ENCODE measurements at places on chromosomes 5 and 9.

DNA sequence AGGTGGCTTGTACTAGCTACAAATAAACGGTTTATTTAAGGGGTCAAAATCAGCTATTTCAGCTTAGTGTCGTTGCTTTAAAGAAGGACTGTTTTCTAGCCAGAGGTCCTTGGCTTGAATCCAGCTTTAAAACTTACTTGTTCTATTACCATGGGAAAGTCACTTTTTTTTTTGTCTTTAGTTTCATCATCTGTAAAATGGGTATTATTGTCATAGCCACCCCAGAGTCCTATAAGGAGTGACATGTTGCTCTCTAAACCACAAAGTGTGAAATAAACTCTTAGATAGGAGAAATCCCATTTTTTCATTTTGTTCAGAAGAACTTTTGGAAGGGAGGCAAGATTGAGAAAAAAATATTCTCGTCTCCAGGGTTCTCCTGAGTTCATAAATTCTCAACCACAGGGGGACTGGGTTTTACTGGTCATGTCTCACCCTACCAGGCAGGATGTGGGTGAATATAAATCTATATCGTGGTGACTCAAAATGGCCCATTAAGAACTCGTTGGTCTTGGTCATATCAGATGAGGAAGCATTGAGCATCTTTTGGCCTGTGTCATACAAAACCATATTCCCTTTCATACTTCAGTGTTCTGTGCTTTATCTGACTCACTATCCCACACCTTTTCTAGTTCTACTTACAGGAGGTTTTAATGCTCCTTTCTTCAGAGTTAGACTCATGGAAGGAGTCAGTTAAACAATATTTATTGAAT lies 202.7 kb upstream of the NR3C1 start:
- DNase-seq, result no peak

- no peak for DNase-seq
Observed at GRCh38 chr5:169350759-169351240, 49.9 kb upstream of the SLIT3 start.

GRCh38 chr9:27472195-27472594 lies 51.9 kb upstream of the IFNK start:
- no peak for DNase-seq

GRCh38 chr5:157547941-157548512 lies 27.5 kb downstream of the ADAM19 start:
- DNase-seq, result no peak

GRCh38 chr5:58740956-58741355 lies 158.1 kb downstream of the RAB3C start:
- no peak for DNase-seq

DNA sequence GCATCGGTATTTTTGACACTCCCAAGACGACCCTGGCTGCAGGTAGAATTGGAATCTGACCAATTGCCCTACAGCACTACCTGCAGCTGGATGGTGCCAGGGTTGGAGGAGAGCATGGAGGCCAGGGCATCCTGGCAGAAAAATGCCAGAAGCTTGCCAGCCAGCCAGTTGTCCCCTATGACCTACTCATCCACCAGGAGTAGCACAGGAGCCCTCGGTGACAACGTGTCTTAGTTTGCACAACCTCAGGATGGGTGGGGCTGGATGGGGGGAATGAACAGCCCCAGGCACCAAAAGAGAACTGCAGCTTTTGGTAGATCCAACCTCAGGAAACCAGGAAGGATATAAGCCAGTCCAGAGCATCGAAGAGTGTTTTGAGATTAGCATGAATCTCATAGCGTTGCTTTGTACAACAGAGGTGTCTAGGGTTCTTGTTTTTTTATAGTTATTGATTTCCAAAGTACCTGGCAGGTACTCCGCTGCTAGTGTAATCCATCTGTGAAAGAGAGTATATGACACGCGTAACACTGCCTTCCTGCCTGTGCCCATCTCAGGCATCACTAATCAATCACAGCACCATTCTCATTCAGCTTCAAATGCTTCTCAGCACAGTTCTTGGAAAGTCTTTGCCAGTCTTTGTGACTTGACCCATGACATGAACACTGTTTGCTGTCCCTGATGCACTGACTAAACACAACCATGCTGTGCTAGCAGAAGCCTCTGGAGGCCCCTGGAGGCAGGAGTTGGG lies 36.7 kb upstream of the ASS1 start:
- DNase-seq, result no peak

GRCh38 chr9:78112406-78112805 lies 80.8 kb upstream of the GNAQ start:
- no peak for DNase-seq

DNA sequence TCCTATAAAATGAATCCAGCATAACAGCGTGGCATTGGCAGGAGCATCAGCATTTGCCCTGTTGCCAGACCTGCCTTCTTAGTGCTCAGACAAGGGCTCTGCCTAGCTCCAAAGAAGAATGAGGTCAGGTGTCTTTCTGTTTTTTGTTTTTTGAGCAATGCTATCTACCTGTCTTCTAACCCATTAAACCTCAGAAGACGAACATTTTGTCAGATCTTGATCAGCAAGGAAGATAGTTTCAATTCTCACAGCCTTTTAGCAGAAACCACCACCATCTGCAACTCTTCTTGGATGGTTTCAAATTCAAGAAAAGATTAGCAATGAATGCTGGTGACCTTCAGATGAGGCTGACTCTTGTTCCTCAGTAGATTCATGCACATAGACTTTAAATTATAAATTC lies 103.5 kb upstream of the IQGAP2 start:
- no peak for DNase-seq

DNA sequence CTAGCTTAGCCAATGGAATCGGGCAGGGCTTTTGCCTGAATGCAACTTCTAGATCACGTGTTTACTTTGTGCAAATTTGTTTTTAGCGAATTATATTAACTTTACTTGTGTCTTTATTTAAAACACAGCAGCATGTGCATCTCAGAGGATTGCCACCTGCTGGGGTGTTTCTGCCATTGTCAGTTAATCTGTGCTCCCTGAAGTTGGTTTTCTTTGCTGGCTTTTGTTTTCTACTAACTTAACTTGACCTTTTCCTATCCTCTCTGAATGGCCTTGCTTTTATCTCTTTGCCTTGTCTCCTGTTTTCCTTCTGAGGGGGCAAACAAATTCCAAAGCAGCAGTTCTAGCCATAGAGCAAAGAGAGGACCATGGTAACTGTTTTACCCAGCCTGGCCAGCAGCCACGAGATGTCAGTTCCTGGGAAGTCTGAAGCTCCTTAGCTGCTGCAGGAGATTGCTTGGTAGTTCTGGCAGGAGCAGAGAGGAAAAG lies 67.6 kb downstream of the ARHGEF28 start:
- no peak for DNase-seq

DNA sequence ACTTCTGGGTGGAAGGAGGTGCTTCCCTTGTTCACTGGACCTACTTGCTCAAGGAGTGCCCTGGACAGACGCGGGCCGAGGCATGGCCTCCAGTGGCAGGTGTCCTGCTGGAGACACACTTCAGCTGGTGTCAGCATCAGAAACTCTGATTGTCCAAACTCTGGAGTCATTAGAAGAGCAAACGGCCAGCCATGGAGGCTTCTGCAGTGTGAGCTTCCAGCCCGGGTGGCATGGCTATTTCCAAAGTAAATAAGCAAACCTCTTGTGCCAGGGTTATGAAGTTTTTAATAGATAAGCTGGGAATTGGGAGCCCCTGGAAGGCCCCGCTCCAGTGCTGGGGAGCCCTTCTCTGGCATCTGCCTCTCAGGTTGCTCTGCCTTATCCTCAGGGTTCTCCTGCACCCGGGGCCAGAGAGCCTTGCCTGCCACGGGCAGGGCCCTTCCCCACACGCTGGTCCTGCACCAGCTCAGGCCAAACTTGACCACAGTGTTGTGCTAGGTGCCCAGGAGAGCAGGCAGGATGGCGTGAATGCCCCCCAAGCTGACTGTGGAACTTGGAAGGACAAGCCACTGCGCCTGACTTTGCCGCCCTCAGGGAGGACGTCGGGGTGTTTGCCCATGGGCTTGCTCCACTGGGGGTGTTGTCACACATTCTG lies 285.6 kb downstream of the GADD45G start:
- no peak for DNase-seq

DNA sequence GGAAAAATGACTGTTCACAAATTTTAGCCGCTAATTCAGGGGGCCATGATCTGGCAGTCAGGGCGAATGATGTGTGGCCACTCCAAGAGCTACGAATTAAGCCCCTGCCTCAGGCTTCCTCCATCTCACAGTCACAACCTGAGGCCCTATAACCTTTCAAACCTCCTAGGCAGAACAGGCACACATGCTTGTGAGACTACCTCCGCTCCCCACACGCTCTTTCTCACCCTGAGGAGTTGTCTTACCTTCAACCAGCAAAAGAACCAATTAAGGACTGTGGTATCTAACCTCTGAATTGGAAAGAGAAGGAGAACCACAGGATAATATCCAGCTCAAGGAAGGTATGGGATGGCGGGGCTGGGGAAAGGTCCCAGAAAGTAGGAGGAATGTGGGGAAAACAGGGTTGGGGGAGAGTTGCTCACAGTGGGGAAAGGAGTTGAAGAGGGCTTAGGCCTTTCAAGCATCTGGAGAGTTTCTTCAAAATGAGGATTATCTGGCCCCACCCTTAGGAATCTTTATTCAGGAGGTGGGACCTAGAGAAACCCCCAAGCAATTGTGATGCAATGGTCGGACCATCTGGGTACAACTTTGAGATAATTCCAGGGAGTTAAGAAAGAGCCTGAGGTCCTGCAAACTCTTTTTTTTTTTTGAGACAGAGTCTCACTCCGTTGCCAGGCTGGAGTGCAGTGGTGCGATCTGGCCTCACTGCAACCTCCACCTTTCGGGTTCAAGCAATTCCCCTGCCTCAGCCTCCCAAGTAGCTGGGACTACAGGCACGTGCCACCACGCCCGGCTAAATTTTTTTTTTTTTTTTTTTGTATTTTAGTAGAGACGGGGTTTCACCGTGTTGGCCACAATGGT lies 5.5 kb downstream of the PCDH1 start:
- no peak for DNase-seq

- DNase-seq, result no peak
Observed at GRCh38 chr5:177301503-177302165, 1.9 kb downstream of the RAB24 start.

- no peak for DNase-seq
Observed at GRCh38 chr9:8610256-8610655, 810.7 kb upstream of the DMAC1 start.

DNA sequence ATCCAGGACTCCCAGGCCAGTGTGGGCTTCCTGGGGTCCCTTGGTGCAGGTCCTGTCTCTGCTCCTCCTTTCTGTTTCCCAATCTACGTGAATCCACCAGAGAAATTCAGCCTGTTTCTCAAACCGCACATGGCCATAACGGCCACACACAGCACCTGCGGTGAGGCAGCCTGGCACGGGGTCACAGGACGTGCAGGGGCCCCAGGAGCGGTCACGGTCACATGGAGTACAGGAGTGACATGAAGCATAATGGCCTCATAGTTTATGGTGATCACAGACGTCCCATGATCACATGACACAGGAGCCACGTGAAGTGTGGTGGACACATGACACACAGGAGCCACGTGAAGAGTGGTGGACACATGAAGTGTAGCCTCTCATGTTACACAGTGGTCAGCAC lies 248.5 kb upstream of the IRX4 start:
- no peak for DNase-seq

GRCh38 chr9:125325826-125326225 lies 64.2 kb downstream of the GAPVD1 start:
- no peak for DNase-seq

DNA sequence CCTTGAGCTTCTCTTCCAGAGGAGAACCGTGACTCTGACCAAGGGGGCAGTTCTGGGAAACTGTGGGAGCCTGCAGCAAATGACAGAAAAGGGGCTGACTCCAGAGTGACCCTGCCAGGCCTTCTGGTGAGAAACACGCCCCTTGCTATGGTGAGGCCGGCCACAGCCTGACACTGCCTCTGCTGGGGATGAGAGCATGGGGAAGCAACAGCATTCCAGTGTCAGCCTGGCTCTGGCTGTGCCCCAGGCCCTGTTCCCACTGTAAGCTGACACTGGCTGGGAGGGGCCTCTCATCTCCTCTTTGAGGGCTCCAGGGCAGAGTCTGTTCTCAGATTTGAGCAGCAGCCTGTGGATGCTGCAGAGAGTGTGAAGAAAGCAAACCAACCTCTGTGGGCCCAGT lies 180.0 kb upstream of the IL12B start:
- DNase-seq, result no peak

DNA sequence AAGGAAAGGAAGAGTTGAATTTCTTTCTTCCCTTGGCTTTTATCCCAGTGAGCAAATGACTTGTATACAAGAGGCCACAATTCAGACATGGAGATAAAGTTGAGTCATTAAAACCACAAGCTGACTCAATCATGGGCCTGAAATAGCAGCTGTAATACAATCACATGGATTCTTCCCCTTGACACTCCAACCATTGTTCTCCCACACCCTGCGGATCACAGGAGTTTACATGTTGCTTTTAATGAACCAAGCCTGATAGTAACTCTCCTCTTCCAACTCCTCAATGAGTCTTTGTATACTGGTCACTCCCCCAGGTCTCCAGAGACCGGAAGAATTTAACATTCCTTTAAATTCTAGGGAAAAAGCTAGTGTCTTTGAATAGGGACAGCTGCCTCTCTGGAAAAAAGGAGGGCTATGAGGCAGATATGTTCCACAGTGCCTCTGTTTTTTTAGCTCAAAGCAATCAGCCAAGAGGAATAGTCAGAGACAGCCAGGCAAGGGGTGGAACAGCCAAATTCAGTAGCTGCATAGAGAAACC lies 32.4 kb downstream of the PCDHGC5 start:
- DNase-seq, result no peak

DNA sequence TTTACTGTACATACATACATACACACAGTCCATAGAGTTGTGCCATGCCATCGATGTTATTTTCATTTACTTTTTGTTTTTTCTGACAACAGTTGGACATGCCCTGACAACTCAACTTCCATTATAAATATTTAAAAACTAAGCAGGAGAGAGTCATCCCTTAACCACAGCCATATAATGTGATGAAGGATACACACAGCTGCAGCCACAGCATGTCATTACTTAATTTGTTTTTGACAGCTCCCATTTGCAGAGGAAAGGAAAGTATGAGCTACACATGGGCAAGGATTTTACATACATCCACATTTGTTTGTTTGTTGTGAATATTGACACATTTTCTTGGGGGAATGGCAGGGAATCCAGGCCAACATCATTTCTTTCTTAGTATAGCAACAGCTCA lies 91.5 kb upstream of the TUT7 start:
- DNase-seq, result no peak

GRCh38 chr9:115997923-115998322 lies 155.7 kb upstream of the PAPPA start:
- no peak for DNase-seq

GRCh38 chr5:52607227-52607824 lies 180.4 kb upstream of the ITGA1 start:
- no peak for DNase-seq

Data from stimulated activated CD4-positive, alpha-beta T cell treated with anti-CD3 and anti-CD28 coated beads, TNF-alpha, amount 100 ng/mL, for 24 hours (primary cell).